ENCODE measurements at places on chromosomes 13 and 19.
A peak's percentile ranks its signal among the peaks of the same experiment; 100 is the strongest.

DNA sequence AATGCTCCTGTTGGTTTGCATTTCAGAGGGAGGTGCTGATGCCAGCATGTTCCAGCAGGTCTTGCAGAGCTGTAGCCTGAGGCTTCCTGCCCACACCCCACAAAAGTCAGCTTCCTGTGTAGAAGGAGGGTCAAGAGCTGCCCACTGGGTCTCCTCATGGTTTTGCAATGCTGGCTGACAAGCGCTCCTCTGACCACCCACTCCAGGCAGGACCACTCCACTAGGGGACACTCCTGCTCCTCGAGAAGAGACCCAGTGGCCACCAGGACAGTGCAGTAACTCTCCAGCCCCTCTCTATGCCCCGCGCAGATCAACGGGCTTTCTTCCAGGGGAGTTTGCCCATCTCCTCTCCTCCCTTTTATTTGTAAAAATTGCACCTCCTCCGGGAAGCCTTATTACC is 72.9 kb upstream of the UQCRFS1 start:
- no peak for DNase-seq

DNA sequence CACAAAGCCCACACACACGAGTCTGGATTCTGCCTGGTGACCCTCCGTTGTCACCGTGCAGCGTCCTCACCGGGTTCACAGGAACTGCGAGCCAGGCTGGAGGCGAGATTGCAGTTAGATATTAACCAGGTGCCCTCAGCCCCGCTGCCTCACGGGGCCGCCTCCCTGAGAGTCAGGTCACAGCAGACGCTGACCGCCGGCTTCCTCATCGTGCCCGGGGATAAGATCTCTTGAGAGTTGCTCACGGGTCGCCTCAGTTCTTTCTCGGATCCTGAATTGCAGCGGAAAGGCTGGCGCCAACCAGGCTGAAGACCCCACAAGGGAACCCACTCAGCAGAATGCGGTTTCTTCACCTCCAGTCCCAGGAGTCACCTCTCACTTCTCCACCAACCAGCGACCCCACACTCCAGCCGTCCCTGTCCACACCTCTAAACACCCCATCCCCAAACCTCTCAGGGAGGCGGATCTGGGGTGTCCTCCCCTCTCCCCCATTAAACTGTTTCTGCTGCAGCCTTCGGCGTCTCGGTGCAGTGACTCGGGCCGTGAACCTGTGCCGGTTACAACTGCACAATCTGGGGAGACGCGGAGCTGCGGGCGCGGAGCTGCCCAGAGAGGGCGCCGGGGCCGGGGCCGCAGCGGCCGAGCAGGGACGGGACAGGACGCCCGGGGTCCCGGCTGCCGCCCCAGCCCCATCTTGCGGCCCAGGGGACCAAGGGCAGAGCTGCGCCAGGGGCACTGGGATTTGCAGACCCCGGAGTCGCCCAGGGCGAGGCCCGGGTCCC is 591 bp downstream of the ZNF823 start:
- peak; percentile 49 for DNase-seq

DNA sequence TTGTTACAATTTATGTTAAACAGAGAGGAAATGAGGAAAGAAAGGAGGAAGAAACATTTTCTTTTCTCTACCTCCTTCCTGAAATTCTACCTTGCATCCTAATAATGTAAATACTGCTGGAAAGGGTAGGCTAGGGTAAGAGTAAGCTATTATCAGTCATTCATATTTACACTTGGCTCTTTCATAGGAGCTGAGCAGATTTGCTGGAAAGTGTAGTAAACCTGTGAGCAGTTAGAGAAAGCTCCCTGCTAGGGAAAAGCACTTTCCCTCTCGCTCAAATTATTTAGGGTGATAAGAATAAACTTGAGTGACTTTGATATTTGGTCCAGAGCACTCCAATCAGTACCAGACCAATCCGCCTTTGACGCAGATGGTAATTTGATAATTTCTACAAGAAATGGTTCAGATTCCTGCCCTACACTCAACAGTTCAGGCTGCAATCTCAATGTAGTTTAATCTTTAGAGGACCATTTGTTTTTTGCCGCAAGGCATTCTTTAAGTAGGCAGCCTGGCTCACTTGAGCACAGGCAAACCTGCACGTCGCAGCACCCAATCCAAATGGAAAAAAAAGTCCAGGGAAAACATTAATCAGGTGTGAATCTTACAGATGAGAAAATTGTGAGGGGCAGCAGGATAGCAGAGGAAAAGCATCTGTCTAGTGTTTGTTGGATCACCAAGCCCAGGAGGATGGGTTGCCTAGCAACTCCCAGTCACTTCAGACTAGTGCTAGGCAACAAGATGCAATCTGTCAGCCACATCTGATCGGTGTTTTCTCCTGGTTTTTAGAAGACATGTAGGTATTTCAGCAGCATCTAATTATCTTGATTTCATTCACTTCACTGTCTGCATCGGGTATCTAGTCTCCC is 68.6 kb upstream of the KL start:
- DNase-seq, result no peak

DNA sequence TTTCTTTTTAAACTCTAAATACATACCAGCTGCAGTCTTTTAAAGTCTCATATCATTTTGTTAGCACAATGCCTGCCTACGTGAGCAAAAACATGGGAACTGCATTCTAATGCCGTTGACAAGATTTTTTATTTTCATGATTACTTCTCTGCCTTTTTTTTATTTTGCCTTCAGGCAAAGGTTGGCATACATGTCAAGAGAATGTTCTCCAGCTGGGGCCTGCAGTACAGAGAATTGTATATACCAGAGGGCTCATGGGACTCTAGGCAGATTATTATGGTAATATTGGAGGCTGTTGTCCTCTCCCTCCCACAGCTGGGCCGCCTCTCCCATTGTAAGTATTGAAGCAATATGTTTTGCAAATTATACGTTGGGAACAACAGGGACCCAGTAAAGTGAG is 53.9 kb upstream of the OBI1 start:
- DNase-seq, result no peak

GRCh38 chr13:92097337-92097903 is 699.0 kb downstream of the GPC5 start:
- no peak for DNase-seq

- no peak for DNase-seq
These were observed 1244.6 kb upstream of the SLC10A2 start for GRCh38 chr13:104310861-104311260.

DNA sequence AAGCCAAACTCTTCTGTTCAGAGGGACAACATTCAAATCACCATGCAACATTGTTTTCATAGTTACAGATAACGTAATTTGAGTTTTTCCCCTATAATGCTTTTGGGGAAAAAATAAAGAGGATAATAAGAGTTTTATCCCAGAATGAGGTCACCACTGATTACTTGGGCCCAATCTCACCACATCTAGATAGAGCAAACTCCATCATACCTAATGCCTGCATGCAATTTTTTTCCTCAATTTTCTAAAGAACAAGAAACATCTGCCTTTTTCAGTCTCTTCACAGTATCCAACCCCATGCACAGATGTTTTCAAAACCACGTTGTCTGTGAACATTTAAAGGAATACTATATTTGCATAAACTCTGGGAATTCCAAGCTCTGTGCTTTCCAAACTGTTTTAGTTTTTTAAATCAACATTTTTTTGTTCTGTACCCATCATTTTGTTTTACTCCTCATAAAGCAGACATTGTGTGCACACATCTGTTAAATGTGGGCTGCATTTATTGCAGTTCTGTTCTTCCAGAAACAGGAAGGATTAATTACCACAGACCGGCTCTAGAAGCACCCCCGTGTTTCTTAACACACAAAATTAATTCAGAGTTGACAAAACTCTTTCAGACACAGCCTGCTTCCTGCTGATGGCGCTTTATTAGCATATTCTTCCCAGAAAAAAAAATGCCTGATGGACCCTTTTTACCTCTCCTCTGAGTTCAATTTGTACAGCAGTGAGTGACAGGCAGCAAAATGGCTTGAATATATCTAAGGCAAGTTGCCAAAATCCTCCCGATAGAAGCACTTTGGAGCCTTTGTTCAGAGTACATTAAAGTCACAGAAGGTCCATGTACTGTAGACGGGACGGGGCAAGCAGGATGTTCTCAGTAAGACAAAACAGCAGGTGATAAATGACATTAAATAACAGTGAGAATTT is 1171.9 kb downstream of the EFNB2 start:
- DNase-seq, result no peak

DNA sequence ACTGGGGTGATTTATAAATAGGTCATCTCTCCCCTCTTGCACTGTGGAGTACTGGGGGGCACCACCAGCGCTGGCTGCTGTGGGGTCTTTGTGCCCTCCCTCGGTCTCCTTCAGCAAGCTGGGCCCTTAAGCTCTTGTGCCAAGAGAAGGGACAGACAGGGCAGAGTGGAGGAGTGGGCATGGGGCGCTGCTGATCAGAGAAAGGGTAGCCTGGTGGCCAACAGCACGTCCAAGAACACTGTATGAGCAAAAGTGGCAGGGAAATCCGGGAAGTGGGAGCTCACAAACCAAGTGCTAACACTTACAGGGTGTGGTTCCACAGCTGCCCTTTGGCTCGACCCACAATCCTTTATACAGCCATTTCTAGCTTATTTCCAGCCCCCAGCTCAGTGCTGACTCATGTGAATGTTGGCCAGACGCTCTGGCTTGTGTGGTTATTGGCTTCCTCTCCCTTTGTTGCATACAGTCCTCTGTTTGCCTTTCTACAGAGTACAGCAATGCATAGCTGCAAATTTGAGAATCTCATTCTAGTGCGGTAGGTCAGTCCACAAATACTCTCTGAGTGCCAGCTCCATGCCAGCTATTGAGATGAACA is 298.8 kb downstream of the SHISA2 start:
- no peak for DNase-seq

DNA sequence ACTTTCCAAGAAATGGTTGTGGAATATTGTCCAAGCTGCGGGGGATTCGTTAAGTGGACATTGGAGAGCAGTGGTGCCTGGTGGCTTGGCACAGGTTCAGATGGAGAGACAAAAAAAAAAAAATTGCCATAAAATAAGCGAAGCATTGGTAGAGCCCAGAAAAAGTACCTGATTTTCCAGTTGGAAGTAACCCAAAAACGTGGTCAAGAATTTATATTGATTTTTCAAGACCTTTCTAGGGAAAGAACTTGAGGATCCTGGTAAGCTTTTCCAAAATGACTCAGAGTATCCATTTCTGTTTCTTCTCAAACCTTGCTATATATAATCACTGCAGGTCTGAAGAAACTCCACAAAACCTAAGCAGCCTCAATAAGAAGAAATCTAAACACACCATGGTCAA is 94.6 kb downstream of the ING1 start:
- DNase-seq, result no peak

GRCh38 chr13:23323946-23324709 is 109.4 kb downstream of the SACS start:
- DNase-seq, result no peak

GRCh38 chr13:69094485-69094884 is 1013.1 kb upstream of the ATXN8OS start:
- no peak for DNase-seq

DNA sequence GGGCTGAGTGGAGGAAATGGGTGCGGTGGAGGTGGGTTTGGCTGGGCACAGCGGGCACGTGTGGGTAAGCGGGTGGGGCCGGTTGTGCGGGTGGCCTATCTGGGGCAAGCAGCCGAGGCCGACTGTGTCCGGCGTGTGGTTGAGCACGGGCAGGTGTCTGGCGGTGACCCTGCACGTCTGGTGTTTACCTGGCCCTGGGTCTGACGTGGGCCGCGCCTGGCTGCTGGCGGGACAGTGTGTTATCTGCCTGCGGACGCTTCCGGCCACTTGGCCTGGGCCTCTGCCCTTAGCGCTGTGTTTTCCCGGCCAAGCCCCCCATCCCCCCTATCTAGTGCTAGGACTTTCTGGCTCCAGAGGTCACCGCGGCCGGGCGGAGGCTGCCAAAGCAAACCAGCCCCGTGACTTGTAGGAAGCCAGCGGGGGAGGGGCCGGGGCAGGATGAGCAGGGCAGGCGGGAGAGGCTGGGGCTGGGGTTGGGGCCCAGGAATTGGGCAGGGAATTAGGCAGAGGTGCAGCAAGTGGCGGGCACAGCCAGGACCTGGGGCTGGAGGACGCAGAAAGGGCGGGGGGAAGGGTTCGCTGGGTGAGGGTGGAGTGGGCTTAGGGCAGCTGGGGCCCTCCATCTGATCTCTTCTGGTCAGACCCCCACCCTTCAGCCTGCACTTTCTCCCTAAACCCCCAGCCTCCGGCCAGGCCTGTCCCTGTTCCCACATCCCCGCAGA is 534 bp upstream of the HPN start:
- DNase-seq, result peak; percentile 44

DNA sequence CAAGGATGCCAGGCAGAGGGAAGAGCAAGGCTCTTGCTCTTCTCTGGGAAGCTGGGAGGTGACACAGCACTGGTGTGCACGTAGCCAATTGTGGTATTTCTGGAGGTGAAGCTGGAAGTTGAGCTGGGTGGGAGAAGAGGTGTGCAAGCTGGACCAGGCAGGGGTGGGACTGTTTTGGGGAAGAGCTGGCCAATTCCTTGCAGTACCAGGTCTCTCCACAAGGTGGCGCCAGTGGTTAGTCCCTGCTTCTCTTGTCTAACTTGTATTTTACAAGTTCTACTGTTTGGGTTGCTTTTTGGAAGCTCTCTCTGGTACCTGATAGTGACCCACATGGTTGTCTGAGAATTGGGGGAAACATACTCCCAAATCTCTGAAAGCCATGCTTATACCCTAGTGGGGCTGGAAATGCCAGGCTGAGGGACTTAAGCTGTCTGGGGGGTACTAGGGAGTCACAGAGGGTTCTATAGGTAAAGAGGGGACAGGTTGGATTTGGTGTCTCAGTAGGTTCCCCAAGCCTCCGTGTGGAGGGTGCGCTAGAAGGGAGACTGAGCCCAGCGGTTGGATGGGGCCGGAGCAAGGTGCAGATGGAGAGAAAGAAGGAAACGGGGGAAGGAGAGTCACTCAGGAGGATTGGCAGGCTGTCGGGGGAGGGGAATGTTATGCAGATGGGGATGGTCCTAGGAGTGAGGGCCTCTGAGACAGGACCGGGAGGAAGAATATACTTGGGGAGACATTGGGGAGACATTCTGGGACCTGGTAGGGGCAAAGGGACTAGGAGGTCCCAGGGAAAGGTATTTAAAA is 3.0 kb downstream of the HPN start:
- DNase-seq, result peak; percentile 80

- DNase-seq, result no peak
These were observed 73.1 kb downstream of the TNFSF13B start for GRCh38 chr13:108342369-108343289.

GRCh38 chr19:1516395-1516753 is 3.6 kb upstream of the ADAMTSL5 start:
- DNase-seq, result no peak

GRCh38 chr19:40754611-40755247 is 3.7 kb downstream of the SNRPA start:
- DNase-seq, result peak; percentile 87

GRCh38 chr19:46924874-46925547 is 64.2 kb downstream of the ARHGAP35 start:
- DNase-seq, result peak; percentile 21

DNA sequence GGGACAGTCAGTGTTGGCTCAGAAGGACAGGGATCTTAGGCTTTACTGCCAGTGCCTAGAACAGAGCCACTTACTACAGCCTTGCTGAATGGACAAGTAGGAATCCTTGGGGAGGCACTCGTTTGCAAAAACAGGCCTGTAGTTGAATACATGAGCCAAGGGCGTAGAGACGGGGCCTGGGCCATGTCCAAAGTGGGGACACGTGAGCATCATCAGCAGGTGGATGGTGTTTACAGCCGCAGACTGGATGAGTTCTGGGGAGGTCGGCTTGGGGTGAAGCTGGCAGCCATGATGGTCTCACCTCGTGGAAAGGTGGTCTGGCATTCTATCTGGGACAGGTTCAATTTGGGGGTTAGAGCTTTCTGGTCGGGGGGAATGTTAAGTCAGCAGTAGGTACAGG is 17.5 kb downstream of the RYR1 start:
- no peak for DNase-seq

Measured in activated CD4-positive, alpha-beta T cell treated with anti-CD3 and anti-CD28 coated beads, Interleukin-2, amount 50 U/mL, for 48 hours (primary cell).